ENCODE measurements at places on chromosomes 2 and 18.

- peak; percentile 26 for DNase-seq
Measured at GRCh38 chr2:208222351-208222750, 32.5 kb downstream of the IDH1 start.

DNA sequence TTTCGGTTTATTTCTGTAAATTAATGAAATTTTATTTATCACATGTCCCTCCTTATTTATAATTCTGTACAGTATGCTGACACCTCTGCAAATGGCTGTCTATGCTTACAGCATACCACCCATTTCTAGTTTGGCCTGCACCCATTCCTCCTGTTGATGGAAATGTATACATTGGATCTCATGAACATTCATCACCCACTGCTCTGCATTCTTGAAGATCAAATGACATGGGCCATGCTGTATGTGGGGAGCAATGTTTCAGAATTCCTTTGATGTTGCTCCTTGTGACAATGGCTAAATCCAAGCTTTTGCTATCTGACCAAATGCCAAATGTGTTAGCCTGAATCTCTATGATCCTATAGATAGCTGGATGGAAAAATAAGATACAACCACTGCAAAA, 55.3 kb upstream of the ITGB6 start:
- peak; percentile 53 for DNase-seq

GRCh38 chr2:83516503-83516902, 942.6 kb downstream of the SUCLG1 start:
- no peak for DNase-seq

DNA sequence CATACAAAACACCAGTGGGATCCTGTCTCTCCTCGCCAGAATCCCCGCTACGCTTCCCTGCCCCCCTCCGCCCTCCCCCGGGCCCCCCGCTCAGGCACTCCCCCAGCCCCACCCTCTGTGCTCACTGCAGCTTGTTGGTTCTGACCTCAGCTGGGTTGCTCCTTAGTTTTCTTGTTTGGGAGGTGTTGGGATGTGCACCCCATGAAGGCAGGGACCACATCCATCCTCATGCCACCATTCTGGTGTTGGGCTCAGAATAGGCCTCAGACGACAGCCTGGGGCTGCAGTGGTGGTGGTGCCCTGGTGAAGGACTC, 4.6 kb downstream of the SNED1 start:
- no peak for DNase-seq

- DNase-seq: no peak
Measured at GRCh38 chr2:105732955-105733607, 11.6 kb upstream of the NCK2 start.

DNA sequence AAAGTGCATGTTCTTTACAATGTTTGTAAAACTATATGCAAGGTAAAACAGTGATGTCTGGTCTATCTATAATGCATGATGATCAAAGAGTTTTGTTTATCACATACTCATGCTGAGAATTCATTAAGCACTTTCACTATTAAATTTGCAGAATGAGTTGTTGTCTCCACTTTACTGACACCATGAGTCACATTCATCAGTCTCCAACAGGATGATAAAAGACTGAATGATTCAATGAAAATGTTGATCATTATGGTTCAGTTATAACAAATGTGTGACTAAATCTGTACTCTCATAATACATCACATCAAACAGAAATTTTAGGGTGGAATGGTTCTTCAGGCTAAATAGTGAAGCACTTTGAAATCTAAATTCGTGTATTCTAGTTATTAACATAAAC, 129.0 kb downstream of the ERBB4 start:
- no peak for DNase-seq

DNA sequence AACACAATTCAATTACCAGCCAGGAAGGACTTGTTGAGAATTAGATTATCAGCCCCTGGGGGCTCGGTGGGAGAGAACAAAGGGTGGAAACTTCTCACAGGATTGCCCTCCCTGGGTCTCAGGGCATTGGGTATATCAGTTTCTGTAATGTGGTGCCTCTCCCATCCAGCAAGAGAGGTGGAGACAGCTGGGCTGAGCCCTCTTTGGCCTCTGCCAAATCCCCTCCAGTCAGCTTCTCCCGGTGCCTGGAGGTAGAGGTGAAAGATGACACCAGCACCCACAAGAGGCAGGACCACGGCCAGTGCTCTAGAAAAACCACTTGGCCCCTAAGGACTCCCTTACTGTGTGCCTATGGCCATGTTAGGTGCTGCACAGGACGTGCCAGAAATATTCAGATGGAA, 179.7 kb downstream of the HAUS1 start:
- DNase-seq: no peak

DNA sequence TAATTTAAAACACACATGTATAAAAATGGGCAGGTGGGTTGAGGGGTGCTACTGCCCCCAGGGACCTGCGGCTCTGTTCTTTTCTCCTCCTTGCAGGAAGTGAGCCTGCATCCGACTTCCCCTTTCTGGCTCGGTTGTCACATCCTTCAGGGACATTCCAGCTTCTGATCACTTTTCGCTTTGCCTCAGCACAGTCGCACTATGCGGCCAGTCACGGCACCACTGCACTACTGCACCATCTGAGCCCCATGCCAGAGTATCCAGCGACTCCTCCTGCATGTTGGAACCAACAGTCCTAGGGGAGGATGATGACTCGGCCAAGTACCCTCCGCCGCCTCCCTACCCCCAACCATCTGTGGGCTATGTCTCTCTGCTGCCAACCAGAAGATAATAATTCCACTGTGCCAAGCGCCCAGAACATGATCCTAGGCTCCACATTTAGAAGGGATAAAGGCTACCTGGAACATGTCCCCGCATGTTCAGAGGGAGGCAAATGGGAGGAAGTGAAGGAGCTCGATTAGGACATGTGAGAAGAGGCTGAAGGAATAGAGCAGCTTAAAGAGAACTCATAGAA, 17.6 kb downstream of the CDC42EP3 start:
- no peak for DNase-seq
